ENCODE measurements at places on chromosomes 6 and 20.

- no peak for DNase-seq
Measured at GRCh38 chr6:111354758-111355555, 128.1 kb downstream of the REV3L start.

- DNase-seq, result no peak
Measured at GRCh38 chr6:160378218-160378617, 30.0 kb downstream of the SLC22A3 start.

DNA sequence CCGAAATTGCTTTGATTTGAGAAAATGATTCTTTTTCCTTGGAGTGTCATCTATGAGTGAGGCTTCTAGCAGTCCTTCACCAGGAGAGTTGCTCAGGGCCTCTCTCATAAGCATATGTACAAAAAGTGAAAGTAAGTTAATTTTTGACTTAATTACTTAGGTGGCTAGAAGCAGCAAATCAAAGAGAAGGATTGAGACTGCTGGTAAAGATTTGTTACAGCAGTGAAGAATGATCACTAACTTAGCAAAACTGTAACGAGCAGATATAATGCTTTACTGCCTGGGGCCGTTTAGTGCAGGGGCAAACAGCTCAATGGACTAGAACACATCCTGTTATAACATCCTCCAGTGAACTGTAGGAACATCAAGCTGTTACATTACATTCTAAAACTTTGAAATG, 167.8 kb upstream of the RIPOR2 start:
- no peak for DNase-seq

- no peak for DNase-seq
Measured at GRCh38 chr6:160462551-160463109, 114.5 kb downstream of the SLC22A3 start.

- DNase-seq, result no peak
Measured at GRCh38 chr6:32116674-32117073, 7.5 kb upstream of the TNXB start.

- DNase-seq, result no peak
Measured at GRCh38 chr6:12265296-12265695, 24.9 kb upstream of the EDN1 start.

DNA sequence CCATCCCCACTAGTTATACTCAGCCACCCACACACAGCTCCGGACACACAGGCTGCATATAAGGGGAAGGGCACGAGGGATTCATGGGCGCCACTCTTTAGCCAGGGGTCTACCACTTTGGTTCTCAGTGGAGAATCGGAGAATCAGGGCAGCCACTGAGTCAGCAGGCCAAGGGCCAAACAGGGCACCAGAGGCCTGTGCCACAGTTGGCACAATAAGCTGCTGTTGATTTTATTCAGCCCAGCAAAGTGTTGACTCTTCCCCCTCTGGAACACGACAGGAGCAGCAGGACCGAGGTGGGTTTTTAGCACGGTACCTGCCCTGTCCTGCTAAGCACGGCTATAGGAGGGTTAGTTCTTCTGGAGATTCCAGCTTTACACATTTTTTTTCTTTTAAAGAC, 48.3 kb downstream of the GJA10 start:
- DNase-seq, result no peak

DNA sequence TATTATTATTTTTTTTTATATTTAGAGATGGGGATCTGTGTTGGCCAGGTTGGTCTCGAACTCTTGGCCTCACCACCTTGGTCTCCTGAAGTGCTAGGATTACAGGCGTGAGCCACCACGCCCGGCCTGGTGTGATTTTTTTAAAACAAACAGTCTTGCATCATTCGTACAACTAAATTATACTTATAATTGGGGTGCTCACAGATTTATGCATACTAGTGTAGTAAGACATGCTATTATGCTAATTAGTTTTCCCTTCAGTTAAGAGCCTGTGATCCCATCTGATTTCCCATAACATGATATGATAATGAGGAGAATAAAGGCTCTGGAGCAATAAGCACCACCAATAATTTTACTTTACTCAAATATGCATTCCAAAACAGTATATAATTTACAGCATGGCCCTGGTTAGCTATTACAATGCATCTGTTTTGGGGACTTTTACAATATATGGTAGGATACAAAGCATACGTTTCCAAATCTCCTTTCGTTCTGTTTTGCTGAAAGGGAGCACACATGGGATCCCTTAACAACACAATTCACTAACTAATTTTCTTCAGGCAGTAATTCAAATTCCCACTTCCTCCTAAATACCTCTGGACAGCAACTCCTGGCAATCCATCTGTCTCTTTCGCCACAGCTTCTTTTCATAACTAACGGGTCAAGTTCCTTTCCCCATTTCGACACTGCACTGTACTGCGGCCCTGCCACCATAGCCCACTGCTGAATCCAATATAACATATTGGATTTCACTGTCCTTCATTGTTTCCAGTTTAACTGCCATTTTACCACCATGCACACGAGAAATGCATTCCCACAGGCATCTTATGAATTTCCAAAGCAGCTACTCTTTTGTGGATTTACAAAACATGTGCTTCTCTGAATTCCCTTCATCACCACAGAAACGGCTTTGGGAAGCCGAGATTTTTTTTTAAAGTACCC, 1.7 kb downstream of the NUDT3 start:
- DNase-seq, result no peak

- no peak for DNase-seq
Measured at GRCh38 chr6:11111769-11112437, 378 bp upstream of the ERVFRD-1 start.

DNA sequence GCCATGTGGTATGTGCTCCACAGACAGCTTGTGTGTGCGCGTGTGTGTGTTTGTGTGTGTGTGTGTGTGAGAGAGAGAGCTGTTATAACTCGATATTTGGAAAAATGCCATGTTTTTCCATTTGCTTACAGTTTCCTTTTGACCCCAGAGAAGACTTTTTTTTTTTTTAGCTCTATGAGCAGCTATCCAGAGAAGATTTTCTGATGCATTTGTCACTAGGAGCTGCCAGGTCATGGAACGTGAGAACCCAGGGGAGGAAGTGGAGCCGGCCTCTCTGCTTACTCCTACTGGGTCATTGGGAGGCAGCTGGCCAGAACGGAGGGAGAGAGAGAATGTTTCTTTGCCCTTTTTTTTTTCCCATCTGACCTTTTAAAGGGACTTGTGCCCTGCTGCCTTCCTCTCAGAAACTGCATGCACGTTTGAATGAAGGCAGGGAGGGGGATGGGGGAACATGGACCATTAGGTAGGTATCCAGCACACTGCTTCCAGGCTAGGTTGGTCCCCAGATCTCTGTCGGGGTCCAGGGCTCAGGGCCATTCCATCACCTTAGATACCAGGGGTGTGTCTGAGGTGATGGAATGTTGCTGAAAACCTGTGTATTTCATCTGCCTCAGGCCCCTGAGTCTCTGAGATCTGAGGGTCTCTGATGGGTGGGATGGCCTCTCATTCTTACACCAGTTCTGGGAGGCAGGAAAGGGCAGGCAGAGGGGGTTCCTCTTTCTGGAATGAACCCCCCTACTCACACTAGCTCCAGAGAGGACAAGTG, 11.2 kb upstream of the MRPS18A start:
- DNase-seq, result no peak

DNA sequence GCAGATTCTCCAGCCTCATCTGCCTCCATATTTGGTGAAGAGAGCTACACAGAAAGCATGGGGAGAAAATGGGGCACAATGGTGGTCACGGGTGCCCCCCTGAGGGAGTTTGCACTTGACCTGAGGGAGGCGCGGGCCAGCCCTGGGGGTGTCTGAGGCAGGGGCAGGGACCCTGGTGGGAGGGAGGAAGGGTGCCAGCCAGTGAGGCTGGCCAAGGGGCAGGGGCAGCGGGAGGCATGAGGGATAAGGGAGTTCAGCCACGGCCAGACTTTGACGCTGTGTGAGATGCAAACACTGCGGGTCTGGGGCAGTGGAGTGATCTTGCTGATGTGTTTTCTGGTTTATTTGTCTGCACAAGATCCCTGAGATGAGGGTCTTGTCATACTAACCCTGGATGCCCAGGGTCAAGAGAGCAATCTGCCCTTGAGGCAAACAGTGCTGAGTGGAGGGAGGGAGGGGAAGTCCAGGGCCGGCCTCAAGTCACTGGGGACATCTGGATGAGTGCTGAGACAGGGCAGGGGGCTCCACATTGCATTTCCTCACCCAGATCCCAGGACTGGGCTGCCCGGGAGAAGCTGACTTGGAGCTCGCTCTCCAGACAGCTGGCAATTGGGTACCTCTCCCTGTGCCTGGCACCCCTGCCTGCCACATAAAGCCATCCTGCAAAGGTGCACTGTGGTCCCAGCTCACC, 8.8 kb upstream of the PCMTD2 start:
- DNase-seq, result no peak

DNA sequence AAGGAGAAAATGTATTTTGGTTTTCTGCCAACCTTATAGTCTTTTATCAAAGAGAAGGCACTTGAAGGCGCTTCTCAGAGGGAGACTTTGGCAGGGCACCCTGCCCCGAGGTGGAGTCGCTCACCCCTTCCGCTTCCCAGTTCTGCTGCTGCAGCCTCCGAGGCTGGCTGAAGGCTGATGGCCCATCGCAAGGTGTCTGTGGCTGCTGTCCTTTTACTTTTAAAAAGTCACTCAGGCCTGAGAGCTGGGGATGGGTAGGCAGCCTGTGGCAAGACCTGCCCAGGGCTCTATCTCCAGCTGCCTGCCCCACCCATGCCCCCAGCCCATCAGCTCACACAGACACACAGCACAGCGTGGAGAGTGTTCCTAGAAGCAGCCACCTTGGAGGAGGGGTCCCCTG, 206.6 kb upstream of the CST7 start:
- DNase-seq, result no peak

GRCh38 chr6:158257425-158257759, 54.9 kb upstream of the TULP4 start:
- DNase-seq, result no peak

- no peak for DNase-seq
Measured at GRCh38 chr20:2473516-2473915, 2.9 kb upstream of the SNRPB start.

- peak; percentile 36 for DNase-seq
Measured at GRCh38 chr6:97186416-97186999, 96.5 kb downstream of the MMS22L start.

DNA sequence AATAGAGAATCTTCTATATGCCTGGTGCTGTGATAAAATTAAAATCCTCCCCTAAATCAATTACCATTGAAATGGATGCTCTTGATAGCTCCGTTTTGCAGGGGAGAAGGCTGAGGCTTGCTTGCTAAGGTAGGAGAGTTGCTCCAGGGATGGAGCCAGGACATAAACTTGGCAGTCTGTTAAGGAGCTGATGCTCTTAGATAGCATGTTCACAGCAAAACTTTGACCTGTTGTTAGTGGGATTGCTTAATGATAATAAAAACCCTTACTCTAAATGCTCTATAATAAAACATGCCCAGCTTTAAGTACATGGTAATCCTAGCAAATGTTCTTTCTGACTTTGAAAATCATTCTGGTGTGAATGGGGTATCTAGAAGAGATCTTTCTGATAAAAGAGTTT, 228.4 kb upstream of the JAG1 start:
- no peak for DNase-seq

DNA sequence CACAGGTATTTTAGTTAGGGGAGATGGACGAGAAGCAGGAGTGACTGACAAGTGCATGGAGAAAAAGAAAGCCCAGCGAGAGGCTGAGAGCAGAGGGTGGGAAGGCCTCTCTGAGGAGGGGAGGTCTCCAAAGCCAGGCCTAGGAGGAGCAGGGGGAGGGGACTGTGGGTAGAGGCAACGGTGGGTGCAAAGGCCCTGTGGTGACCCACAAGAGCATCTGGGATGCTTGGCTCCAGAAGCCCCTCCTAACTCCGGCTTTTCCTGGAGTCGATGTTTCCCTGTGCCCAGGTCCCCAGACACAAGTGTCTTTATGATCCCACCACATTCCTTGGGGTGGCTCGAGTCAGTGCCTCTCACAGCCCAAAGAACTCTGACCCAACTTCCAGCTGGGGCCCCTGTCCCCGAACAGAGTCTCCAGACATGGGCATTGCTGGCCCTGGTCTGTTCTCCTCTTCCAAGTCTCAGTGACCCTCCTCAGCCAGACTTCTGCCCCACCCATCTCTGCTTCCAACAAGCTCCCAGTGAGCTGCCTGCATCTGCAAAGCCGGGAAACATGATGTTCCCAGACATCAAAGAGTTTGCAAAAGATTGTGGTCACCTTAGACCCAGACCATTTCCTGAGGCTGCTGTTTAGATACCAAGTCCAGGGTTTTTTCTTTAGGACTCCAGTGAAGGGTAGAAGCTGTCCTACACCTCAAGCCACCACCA, 11.1 kb upstream of the BMP7 start:
- no peak for DNase-seq

All from activated naive CD4-positive, alpha-beta T cell (primary cell).